Gastrocnemius medialis (tissue), 4 donors: ENCODE measurements at places on chromosomes 12 and 14. TPM values are rescaled to one million over a fixed set of nuclear protein-coding genes. Genes with fewer than 3 reads are reported as not detected.

- DNase-seq = no peak
Measured at GRCh38 chr14:104784846-104785707, 10.5 kb downstream of the AKT1 start.

DNA sequence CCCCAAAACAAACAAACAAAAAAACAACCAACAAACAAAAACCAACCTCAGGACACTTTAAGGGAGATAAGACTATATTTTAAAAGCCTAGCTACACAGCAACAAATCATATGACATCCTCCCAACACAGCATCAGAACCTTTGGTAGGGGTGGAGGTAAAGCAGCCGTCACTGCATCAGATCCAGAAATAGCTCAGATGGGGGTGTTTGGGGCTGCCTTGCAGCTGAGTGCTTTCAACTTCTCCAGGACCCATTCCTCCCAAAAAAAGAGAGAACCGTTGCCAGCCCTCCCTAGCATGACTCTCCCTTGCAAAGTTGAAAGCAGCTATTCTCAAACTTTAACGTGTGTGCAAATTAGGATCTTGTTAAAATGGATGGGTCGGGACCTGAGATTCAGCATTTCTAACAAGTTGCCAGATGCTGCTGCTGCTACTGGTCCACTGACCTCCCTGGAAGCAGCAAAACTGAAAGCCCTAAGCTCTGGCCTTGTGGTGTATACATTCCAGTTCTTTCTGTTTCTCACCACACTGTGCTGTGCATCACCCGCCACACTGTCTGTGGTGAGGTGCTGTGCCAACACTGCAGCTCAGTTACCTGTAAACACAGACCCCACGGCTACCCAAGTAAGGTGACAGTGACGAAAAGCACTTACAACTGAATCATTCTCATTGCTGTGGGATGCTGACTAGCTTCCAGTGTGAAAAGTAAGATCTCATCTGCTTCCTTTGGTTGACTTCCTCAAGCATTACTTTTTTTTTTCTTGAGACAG, 54.0 kb downstream of the SLC38A1 start:
- peak; percentile 39 for DNase-seq

DNA sequence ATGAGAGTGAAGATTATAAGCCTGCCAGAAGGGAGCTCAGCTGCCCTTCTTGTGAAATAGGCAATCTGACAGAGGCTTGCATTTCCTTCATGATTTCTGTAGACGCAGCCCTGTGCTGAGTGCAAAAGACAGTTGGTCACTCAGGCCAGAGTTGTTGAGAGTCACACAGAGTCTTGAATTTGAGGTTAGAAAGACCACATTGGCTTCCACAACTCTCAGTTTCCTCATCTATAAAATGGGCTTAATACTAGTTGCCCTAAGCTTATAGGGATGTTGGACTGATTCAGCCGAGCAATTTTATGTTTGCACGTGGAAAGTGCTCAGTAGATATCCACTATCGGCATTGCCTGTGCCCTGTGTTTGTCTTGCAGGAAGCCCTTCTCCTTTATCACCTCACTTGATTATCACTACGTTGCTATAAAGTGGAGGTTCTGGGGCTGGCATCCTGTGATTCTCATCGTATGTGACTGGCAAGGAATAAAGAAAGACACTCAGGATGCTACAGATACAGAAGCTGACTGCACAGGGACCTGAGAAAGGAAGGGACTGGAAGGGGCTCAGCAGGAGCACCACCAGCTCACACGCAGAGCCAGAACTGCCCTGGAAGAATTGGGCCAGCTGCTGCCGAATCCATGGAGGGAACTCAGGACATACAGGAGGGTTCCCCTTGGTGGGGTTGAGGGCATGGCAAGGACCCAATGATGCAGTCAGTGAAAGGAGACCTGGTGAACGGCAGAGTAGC, 19.8 kb upstream of the SERPINA4 start:
- no peak for DNase-seq

DNA sequence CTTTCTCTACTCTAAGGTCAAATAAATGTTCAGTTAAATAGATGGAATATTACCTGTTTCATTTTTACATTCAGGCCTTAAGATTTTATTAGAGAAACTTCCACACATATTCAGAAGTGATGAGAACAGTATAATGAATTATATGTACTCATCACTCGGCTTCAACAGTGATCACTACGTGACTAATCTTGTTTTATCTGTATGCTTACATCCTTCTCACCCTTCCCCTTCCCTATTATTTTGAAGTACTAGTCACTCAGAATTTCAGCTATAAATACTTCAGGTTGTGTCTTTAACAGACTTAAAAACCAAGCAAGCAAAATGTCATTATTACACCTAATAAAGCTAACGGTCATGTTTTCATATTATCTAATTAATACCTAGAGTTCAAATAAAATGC, 34.9 kb downstream of the ETV6 start:
- no peak for DNase-seq

DNA sequence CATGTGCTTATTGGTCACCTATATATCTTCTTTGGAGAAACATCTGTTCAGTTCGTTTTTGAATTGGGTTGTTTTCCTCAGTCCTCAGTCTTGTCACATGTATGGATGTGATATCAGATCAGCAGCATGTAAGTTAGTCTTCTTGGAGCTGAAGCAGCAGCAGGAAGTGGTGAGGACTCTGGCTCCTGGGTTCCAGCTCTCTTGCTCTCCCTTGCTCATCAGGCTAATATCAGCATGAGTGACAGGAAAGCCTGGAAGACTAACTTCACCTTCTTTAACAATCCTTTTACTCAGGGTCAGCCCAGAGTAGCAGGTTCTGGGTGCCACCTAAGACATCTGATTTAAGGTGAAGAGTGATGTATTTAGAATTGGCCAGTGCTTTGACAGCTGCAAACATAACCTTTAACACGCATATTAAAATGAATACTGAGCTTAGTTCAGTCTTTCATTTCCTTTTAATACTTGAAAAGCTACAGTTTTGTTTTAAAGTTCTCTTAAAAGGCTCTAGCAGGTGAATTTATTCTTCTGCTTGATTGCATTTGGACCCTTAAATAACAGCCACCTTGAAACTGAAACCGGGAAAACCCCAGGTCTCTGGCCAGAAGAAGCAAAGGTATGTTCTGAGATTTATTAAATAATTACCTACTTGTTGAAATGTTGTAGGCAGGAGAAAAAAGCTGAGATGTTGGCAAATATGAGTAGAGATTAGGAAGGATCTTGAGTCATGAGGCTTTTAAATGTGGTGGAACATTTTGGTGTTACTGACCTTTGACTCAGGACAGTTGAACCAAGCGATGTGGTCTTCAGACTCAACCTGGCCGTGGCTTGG, 54.3 kb downstream of the DRAM1 start:
- DNase-seq = no peak

- DNase-seq = no peak
Measured at GRCh38 chr14:93007225-93007997, 84.5 kb downstream of the CHGA start.

- DNase-seq = no peak
Measured at GRCh38 chr12:42924482-42924881, 334.9 kb upstream of the PRICKLE1 start.

- no peak for DNase-seq
Measured at GRCh38 chr12:110807640-110808039, 39.1 kb upstream of the CCDC63 start.

- no peak for DNase-seq
Measured at GRCh38 chr12:90690120-90690519, 264.9 kb downstream of the CCER1 start.

- DNase-seq = no peak
Measured at GRCh38 chr14:47191700-47192099, 483.7 kb downstream of the MDGA2 start.

DNA sequence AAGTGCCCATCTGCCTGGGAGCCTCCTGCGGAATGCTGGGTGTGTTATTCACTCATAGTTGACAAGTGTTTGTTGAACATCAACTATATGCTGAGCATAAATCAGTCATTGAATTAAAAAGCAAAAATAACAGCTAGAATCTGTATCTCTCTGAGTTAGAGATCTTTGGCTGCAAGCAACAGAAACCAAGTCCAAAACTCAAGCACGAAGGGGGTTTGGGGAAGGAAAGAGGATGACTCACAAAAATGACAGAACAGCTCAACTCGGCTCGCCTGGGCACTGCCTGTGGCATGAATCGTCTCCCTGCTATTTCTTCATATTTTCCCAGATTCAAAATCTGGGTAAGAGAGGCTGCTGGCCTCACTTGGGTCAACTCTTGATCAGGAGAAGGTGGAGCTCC, 72.6 kb upstream of the NCOR2 start:
- no peak for DNase-seq

DNA sequence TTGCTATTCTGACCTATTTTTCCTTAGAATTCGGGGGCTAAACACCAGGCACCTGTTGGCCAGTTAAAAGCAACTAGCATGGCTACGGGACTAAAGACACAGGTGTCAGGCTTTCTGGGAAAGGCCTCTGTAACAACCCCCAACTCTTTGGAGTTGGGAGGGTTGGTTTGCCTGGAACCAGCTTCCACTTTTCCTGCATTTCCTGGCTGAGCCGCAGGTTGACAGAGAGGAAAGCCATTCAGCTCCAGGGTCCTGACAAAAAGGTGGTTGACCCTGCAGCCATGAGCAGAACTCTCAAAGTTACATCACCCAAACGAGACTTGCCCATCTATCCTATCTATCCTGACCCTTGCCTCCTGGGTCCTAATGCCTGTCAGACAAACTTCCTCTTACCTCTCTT, 375.4 kb upstream of the SFSWAP start:
- no peak for DNase-seq

DNA sequence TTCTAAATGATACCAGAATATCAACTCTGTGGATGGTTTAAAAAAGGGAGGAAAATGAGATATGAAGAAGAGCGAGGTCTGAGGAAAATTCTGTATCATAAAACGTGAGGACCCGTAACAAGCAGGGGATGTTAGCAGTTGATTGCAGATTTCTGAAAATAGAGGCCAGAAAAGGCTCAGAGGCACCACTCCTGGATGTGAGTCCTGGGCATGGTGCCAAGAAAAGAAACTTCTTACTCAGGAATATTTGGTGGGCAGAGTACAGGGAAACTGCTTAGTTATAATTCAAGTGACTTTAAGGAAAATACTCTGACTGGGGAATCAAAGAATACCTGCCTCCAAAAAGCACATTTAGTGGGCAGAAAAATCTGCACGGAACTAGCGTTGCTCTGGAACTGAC, 85.5 kb downstream of the PRICKLE1 start:
- DNase-seq = no peak

DNA sequence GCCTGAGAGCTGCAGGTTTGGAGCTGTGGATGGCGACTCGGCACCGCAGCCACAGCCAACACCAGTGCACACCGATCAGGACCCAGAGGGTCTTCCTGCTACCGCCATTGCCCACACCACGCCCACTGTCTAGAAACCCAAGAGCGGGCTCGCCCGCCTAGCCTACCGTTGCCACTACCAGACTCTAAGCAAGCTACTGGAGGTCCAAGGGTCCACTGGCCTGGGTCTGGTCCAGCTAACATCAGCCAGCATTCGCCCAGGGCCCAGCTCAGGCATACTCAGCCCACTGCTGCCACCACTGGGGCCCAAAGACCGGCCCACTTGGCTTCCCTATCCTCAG, 30.5 kb upstream of the MON2 start:
- DNase-seq = no peak

GRCh38 chr14:23219075-23219474, 18.7 kb upstream of the RNF212B start:
- DNase-seq = no peak

DNA sequence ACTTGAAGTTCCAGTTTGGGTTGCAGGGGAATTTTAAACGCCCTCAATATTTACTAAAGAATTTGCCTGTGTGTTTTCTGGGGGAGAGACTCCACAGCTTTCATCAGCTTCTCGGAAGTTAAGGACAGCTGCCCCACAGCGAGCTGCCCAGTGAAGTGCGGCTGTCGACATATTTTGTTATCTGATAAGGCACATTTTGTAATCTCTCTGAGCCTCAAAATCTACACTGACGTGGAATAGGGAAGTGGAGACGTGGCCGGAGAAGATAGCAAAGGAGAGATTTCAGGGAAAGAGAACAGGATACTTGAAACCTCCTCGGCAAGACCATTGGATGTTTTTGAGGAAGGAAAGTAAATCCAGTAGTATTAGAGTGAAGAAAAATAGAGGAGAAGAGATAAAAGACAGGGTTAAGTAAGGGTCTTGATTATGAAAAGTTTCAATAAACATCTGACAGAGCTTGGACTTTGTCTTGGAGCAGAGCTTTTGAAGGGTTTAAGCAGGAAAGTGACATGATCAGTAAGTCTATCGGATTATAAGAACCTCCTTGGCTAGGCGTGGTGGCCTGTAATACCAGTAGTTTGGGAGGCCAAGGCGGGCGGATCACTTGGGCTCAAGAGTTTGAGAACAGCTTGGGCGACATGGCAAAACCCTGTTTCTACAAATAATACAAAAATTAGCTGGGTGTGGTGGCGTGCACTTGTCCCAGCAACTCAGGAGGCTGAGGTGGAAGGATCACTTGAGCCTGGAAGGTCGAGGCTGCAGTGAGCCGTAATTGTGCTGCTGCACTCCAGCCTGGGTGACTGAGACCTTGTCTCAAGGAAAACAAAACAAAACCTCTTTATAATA, 1.1 kb downstream of the POLR3B start:
- DNase-seq = peak; percentile 76

DNA sequence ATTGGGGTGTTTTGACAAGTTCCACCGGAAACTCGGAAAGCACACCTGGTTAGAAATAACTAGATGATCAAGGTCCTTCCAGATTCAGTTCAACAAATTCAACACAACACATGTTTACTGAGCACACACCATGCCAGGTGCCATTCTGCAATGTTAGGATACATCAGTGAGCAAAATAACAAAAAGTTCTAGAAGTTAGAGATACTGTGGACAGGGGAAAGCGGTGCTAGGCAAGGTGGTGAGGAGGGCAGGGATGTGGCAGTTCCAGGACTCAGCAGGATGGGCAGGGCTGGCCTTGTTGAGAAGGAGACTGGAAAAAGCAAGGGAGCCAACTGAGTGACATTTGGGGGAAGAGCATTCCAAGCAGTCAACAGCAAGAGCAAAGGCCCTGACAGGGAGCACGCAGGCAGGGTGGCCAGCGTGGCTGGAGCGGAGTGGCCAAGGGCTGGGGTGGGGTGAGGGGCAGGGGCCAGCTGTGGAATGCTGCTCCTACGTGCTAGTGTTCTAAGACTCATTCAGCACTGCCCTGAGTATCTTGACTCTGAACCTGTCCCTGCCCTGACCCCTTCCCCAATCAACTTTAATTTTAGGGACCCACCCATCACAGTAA, 19.4 kb upstream of the FAIM2 start:
- DNase-seq = no peak

- DNase-seq = no peak
Measured at GRCh38 chr14:26993556-26993955, 395.7 kb upstream of the NOVA1 start.

DNA sequence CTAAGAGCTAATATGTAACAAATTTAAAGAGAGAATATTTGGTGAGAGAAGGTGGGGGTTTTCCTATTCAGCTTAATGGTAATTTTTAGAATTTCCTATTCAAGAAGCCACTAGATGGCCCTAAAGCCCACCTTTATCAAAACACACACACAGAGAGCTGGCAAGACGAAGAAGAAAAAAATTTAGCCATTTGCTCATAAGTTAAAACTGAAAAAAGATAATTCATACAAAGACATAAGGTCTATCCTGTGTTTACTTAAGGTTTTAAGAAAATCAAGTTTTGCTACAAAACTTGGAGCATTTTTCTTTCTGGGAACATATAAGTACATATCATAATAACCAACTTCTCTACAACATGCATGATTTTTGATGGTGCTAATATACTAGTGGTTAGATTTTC, 46.8 kb upstream of the PCED1B start:
- DNase-seq = no peak

- no peak for DNase-seq
Measured at GRCh38 chr14:73240816-73241480, 3.6 kb downstream of the PAPLN start.

GRCh38 chr12:114817571-114818425, 133.8 kb upstream of the TBX3 start:
- DNase-seq = no peak

Gene COX8C
- not detected for total RNA-seq

Gene CCDC63
- not detected for total RNA-seq

Gene CLEC9A
- total RNA-seq = not detected

Gene PRB3
- total RNA-seq = not detected
